Neural crest cell (in vitro differentiated cells): ENCODE measurements at places on chromosomes 2 and 18.

DNA sequence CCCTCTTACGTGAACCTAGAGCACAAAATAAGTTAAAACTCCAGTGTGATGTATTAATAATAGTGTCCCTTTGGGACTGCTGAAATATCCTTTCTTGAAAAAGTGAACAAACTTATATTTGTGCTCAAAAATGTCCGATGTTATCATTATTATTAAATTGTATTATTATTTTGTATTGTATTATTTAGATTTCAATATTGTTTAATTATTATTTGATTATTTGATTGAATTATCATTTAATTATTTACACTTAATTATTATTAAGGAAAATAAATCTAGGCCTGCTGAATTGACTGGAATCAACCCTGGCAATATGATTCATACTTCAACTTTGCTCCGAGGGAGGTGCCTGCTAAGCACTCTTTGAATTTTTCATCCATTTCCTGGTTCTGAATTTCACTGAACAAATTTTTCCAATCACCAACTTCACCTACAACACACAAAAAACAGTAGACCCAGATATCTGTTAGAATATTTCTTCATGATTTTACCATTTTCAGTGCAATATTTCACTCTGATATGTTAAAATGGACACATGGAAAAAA lies 10.9 kb upstream of the EIF2AK2 start:
- no peak for DNase-seq

DNA sequence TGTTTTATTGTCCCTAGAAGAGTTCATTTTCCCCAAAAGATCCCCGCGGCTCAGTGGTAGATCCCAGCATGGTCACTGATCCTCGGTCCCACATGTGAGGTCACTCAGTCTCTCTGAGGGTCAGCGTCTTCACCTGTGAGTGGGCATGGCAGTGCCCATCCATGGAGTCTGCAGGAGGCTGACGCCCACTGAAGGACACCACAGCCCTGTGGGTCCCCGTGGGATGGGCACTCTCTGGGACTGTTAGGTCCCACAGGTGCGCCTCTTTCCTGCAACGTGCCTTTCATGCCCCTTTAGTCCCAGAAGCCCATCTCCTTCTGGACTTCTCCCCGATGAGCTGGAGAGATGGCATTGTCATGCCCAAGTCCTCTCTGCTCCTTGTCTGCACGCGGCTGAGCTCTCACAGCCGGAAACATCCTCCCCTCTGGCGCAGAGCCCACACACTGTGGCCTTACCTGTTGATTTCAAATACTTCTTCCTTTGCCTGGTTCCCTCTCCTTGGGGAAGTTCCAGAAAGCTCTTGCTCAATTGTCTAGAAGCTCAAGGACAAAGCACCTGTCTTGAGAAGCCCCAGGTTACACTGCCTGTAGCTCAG lies 75.9 kb downstream of the PTGR3 start:
- DNase-seq = no peak

- no peak for DNase-seq
Measured at GRCh38 chr2:203225423-203226039, 13.3 kb upstream of the CYP20A1 start.

- no peak for DNase-seq
Measured at GRCh38 chr2:202642567-202642966, 7.8 kb downstream of the FAM117B start.

GRCh38 chr2:189134485-189134884 lies 45.1 kb downstream of the COL5A2 start:
- DNase-seq = no peak

DNA sequence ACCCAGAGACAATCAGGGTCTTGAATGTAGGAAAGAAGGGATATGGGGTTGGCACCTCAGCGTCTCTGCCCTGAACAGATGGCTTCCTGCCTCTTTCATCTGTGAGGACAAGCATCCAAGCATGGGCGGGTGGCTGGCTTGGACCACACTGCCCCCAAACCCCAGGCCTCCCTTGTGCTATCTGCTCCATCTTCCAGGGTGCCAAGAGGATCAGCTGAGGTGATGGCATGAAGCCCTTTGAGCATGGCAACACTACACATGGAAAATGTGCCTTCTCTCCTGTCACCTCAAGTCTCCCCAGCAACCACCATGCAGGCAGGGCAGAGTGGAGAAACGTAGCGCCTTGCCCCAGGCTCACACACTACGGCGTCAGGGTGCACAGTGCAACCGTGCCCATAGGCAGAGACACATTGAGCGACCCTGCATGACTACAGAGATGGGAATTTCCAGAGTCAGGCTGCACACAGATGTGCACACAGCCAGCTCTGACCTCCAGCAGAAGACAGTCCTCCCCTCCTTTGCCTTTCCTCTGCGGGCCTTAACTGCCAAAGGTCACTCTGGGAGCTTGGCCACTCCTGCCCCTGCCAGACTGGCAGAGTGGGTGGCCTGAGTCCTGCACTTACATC lies 1.5 kb downstream of the KCNIP3 start:
- DNase-seq = no peak

GRCh38 chr2:238513346-238513745 lies 86.6 kb downstream of the ASB1 start:
- DNase-seq = peak; percentile 46

GRCh38 chr2:241932899-241933178 lies 63.3 kb downstream of the RTP5 start:
- no peak for DNase-seq

GRCh38 chr18:43917520-43917919 lies 640.2 kb upstream of the SYT4 start:
- DNase-seq = no peak

DNA sequence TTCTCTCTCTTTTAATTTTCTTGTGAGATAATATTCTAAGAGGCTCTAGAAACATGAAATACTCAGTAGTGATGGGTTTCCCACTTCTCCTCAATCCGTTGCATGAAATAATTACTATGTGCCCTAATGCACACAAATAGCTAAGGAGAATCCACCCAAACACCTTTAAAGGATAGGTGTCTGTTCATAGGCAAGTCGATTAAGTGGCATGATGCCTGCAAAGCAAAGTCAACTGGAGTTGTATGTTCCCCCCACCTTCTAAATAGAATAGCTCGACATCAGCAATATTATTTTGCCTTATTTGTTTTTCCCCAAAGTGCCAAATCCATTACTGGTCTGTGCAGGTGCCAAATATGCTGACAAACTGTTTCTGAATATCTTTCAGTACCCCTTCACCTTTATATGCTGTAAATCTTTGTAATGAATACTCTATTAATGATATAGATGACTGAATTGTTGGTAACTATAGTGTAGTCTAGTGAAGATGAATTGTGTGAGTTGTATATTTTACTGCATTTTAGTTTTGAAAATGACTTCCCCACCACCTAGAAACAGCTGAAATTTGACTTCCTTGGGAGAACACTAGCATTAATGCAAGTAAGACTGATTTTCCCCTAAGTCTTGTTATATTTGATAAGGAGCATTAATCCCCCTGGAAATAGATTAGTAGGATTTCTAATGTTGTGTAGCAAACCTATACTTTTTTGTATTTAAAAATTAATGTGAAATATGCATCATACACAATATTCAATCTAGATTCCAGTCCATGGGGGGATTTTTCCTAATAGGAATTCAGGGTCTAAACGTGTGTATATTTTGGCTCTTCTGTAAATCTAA lies 9.0 kb downstream of the TBR1 start:
- DNase-seq = no peak

DNA sequence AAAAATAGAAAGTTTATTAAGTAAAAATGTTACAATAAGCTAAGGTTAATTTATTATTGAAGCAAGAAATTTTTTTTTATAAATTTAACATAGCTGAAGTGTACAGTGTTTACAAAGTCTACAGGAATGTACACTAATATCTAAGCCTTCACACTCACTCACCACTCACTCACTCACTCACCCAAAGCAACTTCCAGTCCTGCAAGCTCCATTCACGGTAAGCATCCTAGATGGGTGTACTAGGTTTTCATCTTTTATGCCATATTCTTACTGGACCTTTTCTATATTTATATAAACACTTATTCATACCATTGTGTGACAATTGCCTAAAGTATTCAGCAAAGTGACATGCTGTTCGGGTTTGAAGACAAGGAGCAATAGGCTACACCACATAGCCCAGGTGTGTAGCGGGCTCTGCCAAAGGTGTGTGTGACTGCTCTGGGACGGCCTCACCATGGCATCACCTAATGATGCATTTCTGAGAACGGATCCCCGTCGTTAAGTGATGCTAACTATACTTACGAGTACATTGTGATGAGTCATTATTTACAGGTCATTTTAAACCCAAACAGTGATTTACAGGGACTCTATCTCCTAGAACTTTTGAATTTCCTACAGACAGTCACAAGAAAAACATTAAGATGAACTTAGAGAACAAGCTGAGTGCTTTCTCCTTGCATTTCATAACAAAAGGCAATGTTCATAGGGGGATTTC lies 76.3 kb upstream of the ID2 start:
- no peak for DNase-seq

GRCh38 chr2:43102366-43103092 lies 123.9 kb downstream of the ZFP36L2 start:
- DNase-seq = no peak

- no peak for DNase-seq
Measured at GRCh38 chr2:147365622-147366021, 479.2 kb upstream of the ACVR2A start.

- DNase-seq = no peak
Measured at GRCh38 chr2:168635065-168635577, 167.3 kb upstream of the NOSTRIN start.

- no peak for DNase-seq
Measured at GRCh38 chr18:45836242-45837205, 11.0 kb downstream of the SIGLEC15 start.

- DNase-seq = no peak
Measured at GRCh38 chr2:143204062-143204461, 74.8 kb downstream of the ARHGAP15 start.

- no peak for DNase-seq
Measured at GRCh38 chr2:152292991-152293390, 42.0 kb upstream of the FMNL2 start.

GRCh38 chr2:130241041-130241707 lies 42.9 kb upstream of the TUBA3E start:
- DNase-seq = no peak

DNA sequence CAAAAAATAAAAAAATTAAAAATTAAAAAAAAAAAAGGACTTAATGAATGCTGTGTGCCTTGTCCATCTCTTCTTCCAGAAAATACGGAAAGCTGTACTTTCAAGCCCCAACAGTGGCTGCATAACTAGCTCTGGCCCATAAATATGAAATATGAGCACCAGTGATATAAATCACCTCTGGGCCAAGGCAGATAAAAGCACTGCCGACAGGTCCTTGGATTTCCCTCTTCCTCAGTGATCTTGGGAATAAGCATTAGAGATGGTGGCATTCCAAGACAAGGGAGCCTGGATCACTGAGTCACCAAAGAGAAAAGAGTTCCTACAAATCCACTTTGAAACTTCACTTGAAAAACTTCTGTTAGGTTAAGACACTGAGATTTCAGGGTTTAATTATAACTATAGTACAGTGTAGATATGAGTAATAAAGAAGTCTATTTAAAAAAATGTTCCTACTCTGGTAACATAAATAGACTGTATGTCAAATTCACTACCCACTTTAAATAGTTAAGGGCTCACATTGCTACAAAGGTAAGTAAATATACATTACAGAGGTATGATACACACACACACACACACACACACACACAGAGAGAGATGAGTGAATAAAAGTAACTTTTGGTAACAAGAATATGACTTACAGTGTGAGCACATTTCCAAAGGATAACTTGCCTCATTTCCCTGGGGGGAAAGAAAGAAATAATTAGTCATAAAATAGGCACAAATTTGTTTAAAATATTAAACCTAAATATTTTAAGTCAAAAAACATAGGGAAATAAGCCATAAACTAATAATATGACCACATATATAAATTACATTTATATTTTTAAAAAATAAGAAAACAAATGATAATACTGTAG lies 35.6 kb downstream of the PPP3R1 start:
- DNase-seq = no peak

DNA sequence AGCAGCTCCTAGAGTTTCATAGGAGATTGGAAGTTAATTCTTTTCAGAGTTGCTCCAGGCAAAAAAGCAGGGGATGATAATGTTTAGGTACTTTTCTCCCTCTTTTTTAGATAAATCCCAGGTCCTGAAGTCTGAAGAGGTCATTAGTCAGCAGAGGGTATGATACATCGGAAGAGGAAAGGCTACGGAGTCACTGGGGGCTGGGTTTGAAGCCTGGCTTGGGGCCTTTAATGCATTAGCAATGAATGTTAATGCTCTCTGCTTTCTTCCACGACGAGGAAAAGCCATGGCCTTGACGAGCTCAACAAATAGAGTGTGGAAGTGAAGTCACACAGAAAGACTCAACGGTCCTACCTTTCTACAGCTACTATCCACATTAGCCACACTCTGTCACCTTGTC lies 235.1 kb downstream of the NCKAP5 start:
- no peak for DNase-seq

DNA sequence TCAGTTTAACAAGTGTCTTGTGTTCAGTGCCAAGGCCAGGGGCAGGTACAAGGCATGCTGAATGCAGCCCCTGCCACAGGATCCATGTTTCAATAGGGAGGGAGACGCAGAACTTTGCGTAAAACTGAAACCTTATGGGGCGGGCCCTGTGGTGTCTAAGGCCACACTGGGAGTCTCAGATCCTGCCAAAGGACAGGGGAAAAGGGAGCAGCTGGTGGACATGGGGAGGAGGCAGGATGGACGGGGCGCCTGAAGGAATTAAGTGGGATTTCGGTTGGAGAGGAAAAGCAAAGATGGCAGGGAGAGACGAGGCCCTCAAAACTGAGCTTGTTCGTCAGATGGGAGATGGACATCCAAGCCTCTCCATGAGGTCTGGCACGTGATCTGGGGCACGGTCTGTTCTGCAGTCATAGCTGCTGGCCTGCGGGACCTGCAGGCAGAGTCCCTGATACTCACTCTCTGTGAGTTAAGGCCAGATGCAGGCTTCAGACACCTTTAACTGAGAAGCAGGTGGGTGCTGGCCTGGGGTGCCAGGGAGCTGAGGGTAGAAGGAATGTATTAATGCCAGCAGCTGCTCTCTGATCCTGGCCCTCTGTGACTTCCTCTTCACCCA lies 48.8 kb downstream of the TCF7L1 start:
- no peak for DNase-seq

GRCh38 chr2:54599326-54599710 lies 124.1 kb upstream of the EML6 start:
- DNase-seq = no peak
